NCI-H1417 (cell line): ENCODE measurements at places on chromosomes 2 and 18.

DNA sequence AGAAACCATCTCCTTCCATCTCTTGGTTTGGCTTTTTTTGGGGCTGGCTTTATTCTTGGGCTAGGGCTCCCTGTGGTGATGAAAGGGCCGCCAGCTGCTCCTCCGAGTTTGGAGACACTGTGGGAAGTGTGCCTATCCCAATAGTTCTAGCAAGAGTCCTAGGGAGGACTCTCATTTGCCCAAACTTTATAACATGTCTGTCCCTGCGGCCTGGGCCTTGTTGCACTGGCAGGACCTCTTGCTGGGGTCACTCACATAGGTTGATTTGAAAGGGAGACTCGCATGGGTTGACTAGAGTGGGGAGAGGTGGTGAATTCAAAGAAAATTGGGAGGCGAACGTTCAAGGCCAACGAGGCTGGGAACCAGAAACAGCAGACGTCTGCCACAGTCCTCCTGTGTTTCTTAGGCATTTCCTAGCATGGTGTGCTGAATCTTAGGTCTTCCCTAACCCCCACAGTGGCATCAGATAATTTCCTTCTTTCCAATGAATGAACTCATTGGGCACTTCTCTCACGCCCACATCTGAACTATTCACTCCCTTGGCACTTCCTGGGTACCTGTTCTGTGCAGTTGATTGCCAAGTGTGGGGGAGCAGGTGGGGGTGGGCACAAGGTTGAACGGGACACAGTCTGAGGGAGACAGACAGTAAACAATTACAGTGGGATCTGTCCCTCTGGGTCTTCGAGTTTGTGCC lies 26.8 kb downstream of the NIFK start:
- DNase-seq: no peak

DNA sequence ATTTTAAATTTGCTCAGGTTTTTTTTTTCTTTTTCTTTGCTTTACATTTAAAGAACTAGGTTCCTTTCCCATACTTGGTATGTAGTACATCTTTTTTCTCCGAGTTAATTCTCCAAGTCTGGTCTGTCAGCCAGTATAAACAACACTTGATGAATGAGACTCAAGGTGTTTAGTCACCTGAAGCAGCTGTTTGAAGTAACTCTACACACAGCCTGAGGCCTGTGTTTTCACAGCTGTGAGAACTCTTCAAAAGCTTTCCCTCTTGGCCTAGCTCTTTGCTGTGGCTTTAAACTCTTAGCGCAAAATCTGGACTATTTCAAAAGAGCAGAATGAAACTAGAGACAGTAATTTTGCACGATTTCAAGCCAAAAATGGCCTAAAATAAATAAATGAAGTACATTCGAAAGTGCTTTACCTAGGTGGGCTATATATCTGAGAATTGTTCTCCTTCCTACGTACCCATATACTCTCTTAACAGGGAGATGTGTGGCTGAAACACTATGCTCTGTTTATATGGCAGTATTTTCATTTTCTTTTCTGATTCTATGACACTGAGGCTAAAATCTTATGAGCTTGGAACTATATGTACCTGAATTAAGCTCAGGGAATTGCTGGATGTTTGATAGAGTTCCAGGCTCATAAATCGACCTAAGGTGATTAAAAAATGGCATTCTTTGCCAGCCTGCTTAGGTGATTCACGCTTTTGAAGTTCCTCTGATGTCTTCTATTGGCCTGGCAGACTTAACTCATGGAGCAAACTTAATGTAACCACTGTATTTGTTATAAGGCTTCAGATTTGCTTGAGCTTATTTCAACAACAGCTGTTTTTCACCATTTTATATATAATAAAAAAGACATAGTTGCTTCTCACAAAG lies 1044.1 kb upstream of the ZEB2 start:
- DNase-seq: peak; percentile 39

- DNase-seq: no peak
These were observed 45.2 kb upstream of the SLC4A10 start for GRCh38 chr2:161578998-161579397.

DNA sequence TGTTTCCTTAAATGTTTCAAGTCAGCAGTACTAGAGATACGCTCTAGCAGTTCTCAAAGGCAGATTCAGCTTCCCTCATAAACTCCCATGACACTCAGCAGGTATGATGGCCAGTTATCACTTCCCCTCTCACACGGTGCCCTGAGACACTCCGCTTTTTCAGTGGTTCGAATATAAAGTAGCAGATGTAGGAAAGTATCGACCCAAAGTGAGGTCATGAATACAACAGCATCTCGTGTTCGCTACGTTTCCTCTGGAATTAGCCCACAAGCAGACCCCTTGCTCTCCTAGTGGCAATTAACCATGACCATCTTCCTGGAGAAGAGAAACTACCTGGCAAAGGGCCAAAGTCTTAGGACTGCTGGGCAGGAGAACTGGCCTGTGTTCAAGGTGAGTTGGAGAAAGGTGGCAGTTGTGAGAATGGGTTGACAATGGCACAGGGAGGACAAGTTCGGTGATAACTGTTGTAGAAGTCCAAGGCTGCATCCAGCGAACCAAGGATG lies 9.3 kb upstream of the AGBL5 start:
- DNase-seq: no peak

GRCh38 chr18:22921772-22922171 lies 11.4 kb upstream of the RBBP8 start:
- no peak for DNase-seq

GRCh38 chr2:42296226-42296625 lies 64.8 kb downstream of the COX7A2L start:
- DNase-seq: no peak

- DNase-seq: no peak
These were observed 40.4 kb downstream of the CDKL4 start for GRCh38 chr2:39203382-39203781.

GRCh38 chr2:184294831-184295230 lies 303.5 kb upstream of the ZNF804A start:
- DNase-seq: no peak

- DNase-seq: no peak
These were observed 83.7 kb upstream of the GALNT5 start for GRCh38 chr2:157173740-157174184.

GRCh38 chr2:223811757-223812156 lies 25.6 kb downstream of the AP1S3 start:
- no peak for DNase-seq

- DNase-seq: no peak
These were observed 56.2 kb downstream of the ETAA1 start for GRCh38 chr2:67453310-67453709.

DNA sequence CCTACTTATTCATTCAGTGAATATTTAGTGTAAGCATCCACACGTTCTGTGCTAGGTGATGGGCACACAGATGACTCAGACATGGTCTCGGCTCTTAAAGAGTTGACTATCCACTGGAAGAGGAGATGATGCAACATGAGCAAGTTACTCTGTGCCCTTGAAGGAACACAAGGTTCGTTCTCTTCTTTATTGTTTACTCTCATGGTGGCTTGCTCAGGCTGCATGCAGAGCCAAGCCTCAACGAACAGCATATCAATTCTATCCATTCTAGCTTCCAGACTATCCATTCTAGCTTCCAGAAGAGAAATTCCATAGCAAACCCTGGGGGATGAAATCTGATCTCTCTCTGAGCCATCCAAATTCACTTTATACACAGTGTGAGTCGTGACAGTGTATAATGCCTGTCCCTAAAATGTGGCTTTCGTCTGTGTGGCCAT lies 68.1 kb upstream of the CTAGE1 start:
- DNase-seq: no peak

- DNase-seq: no peak
These were observed 58.4 kb upstream of the CDCA7 start for GRCh38 chr2:173296235-173296634.

DNA sequence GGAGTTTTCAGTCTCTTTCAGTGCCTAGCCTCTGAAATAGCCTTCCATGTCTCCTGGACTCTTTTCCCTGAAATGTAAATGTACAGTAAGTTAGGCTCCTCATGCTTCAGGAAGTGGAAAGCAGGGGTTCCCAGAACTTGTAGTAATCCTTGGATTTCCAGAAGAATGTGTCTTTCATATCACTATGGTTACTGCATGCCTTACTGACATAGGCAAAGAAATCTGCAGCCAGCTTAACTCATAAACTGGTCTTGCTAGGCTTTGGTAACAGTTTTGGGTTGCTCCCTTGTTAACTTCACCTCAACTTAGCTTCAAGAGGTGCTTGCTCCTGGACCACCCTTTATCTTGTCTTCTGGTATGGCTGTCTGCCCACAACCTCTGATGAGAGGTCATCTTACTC lies 686.8 kb upstream of the DDX18 start:
- no peak for DNase-seq

- DNase-seq: no peak
These were observed 28.5 kb downstream of the DAPL1 start for GRCh38 chr2:158823486-158824237.

GRCh38 chr2:192060161-192060560 lies 134.6 kb downstream of the TMEFF2 start:
- DNase-seq: no peak

GRCh38 chr2:118061135-118061955 lies 26.9 kb upstream of the INSIG2 start:
- DNase-seq: no peak

- DNase-seq: no peak
These were observed 85.4 kb downstream of the STPG4 start for GRCh38 chr2:47069628-47070154.

DNA sequence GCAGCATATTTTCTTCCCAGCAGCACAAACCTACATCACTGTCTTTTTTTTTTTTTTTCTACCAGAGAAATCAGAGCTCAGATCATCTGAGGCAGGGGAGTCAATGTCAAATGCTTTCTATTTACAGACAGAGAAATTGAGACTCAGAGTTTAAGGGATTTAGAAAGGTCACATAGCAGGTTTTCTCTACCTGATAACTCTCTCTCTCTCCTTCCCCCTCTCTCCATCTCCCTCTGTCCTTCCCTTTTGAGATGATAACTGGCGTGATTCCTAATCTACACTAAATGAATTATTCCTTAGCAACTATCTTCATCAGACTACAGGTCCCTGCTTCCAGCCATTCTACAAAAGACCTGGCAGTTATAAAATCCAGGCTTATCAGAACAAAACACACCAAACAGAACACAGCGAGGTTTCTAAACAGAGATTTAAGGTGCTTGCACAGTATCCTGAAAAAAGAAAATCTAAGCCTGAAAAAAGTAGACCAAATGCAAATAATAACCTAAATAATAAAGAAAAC lies 161.6 kb upstream of the PKDCC start:
- no peak for DNase-seq

DNA sequence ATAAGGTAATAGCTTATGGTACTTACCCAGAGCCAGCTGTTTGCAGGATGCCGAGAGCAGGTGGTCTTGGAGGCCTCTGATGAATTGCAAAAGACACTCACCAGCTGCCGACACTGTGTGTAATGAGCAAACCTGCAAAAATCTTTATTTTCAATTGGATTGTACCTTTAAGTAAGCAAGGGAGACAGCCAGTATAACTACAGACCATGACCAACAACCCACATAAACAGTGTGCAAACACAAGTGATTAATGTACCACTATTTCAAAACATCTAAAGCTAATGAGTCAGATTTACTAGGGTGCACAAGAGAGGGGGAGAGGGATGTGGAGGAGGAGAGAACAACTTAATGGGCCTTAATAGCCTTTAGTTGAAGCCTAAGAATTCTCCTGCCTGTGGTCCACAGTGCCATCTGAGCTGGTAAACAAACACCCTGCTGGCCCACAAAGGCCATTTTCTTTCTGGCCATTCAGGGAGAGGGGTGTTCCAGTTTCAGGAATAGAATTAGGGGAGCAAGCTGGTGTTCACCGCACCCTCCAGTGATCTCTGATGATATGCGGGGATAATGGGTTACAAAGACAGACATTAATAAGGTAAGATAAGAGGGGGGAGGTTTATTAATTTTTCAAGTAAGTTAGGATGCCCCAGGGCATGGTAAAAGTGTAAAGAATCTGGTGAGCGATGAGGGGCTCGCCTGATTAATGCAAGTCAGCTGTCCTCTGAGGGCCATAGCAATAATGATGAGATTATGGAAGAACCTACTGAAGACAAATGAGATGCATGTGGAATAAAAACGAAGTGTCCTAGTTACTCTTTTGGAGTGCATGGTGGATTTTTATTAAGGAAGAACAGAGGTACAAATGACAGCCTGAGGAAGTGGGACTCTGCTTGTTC lies 196.4 kb downstream of the HRH4 start:
- DNase-seq: peak; percentile 99

- no peak for DNase-seq
These were observed 175.7 kb downstream of the PIEZO2 start for GRCh38 chr18:10973567-10974203.

DNA sequence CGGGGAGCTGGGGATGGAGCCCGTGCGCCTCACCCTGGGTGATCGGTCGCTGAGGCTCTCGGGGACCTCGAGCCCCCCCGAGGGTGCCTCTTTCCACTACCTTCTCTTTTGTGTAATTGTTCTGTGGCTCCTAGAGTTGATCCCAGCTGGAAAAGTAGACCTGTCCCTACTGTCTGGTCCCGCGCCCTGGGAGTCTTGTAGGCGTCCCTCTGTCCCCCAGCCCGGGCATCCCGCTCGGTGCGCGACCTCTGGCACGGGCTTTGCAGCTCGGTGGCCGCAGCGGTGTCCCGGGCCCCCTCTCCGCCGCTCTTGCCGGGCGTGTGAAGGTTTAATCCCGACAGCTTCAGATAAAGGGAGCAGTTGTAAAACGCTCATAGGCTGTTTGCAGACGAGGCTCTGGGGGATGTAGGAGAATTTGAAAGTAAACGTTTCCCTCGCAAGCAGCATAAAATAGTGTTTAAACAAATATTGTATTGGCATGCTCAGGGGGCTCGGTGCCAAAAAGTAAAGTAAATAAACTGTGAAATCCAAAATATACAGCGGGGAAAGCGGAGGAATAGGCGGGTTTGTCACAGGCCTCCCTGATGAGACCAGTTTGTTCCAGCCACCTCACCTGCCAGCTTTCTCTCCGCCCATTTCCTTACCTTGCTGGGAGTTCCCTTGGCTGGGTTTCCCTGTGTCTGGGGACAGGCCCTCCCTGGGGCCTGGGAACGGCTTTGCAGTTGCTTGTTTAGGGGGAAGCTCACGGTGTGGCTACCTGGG lies 1.9 kb downstream of the GLI2 start:
- peak; percentile 60 for DNase-seq

DNA sequence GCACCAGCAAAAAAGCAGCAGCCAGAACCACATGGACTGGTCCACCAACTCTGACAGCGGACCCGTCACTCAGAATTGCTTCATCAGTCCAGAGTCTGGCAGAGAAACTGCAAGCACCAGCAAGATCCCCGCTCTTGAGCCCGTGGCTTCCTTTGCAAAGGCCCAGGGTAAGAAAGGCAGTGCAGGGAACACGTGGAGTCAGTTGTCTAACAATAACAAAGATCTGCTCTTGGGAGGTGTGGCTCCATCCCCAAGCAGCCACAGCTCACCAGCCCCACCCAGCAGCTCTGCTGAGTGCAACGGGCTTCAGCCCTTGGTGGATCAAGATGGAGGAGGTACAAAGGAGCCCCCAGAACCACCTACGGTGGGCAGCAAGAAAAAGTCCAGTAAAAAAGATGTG lies 269.3 kb downstream of the SETBP1 start:
- DNase-seq: no peak

DNA sequence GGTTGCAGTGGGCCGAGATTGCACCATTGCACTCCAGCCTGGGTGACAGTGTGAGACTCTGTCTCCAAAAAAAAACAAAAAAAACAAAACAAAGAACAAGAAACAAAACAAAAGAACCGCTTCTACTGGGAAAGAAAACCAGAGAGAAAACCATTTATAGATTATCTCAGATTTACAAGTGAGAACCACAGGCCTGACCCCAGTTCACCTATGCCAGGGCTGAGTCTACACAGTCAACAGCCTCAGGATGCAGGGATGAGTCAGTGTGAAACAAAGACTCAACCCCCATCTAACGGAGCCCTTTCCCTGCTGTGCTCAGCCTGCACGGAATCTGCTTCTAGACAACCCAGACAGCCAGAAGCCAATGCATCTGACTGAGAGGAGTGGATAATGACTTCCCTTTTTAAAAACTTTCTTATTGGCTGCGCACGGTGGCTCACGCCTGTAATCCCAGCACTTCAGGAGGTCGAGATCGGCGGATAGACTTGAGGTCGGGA lies 25.5 kb upstream of the YWHAQ start:
- no peak for DNase-seq
